ENCODE measurements at places on chromosomes 6 and 20.

GRCh38 chr6:39188571-39188970 is 40.7 kb downstream of the KCNK5 start:
- DNase-seq = no peak

GRCh38 chr20:2521369-2522305 is 12.9 kb upstream of the ZNF343 start:
- no peak for DNase-seq

GRCh38 chr6:14863902-14864850 is 381.7 kb upstream of the JARID2 start:
- DNase-seq = no peak

GRCh38 chr20:37317994-37318640 is 27.8 kb upstream of the SRC start:
- DNase-seq = no peak

GRCh38 chr6:89044328-89045010 is 36.1 kb upstream of the PNRC1 start:
- DNase-seq = no peak

- no peak for DNase-seq
Observed at GRCh38 chr20:10379761-10380160, 54.3 kb downstream of the MKKS start.

GRCh38 chr6:41872147-41872546 is 23.0 kb downstream of the USP49 start:
- no peak for DNase-seq

GRCh38 chr6:105921781-105922180 is 164.4 kb upstream of the PRDM1 start:
- DNase-seq = no peak

DNA sequence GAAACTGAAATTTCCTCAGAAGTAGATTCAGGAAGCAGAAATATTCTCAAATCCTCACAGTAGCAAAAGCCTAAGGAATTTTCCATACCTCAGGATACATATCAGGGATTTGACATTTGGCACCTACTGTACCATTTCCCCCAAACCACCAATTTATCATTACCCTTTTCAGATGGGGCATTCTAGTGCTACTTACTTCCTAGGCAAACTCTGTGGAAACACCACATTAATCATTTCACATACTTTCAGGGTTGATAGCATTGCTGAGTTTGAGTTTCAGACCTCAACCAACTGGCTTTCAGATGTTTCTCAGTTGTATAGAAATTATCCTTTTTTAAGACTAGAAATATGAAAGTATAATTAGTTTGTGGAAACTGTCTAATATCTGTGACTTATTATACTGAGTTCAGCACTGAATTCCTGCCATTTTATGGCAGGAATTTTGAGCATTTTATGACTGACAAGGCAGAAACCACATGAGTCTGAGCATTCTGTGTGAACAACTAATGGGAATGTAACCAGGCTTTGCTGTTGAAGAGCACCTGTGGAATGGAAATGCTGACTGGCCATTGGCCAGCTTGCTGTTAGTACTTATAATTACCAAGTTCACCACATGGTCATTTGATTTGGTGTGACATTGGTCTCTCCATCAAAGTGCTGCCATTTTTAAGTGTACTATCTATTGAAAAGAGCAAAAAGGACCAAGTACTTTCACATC is 35.1 kb upstream of the IRAK1BP1 start:
- DNase-seq = no peak
